Activated T-helper 1 cell treated with anti-CD3 and anti-CD28 coated beads, Interleukin-2, amount 50 U/mL, for 16 hours (primary cell): ENCODE measurements at places on chromosomes 12 and 14.

- no peak for DNase-seq
Observed at GRCh38 chr14:101004176-101004575, 100.7 kb upstream of the RTL1 start.

DNA sequence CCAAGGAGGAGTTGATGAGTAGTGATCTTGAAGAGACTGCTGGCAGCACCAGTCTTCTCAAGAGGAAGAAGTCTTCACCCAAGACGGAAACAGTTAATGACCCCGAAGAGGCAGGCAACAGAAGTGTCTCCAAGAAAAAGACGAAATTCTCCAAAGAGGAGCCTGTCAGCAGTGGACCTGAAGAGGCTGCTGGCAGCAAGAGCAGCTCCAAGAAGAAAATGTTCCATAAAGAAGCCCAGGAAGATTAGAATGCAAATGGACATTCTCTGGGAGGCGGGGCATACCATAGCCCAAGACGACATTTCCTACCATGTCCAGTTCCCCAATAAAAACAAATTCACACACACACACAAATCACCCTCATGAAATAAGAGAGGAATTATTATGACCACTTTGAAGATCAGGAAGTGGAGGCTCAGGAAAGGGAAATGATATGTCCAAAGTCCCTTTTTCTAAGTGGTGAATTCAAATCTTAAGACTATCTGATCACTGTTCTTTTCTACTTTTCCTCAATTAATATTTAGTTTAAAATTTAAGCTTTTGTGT, 131.8 kb downstream of the PAWR start:
- no peak for DNase-seq

DNA sequence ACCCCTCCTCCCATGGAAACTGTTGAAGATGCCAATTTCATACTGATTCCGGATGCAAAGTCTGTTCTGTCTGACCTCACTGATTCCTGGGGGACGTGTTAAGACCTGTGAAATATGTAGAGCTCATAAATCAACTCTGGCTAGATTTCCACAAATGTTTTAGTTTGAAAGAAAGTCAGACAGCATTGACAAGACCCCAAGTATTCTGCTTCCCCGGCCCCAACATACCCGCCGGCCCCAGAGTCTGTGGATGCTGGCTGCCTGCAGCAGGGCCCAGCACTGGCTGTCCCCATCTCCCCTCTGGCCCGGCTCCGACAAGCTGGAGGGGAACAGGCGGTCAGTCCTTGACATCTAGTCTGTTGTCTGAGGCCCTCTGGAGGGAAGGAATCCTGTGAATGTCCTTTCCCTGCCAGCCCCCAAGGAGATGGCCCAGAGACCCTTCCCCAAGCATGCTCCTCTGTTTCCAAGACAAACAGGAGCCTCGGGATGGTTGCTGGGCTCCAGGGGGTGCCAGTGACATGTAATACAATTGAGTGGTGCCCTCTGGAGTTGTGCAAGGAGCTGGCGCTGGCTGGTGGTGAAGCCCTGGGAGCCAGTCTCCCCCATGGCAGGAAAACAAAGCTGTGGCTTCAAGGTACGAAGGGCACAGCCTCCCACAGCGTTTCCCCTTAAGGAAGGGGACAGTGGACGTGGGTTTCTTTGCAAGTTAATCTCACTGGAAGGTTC, 22.3 kb downstream of the FBLN5 start:
- no peak for DNase-seq

- no peak for DNase-seq
Observed at GRCh38 chr14:90522571-90523191, 125.9 kb downstream of the CALM1 start.

GRCh38 chr12:132085291-132085635, 58.9 kb downstream of the DDX51 start:
- no peak for DNase-seq

DNA sequence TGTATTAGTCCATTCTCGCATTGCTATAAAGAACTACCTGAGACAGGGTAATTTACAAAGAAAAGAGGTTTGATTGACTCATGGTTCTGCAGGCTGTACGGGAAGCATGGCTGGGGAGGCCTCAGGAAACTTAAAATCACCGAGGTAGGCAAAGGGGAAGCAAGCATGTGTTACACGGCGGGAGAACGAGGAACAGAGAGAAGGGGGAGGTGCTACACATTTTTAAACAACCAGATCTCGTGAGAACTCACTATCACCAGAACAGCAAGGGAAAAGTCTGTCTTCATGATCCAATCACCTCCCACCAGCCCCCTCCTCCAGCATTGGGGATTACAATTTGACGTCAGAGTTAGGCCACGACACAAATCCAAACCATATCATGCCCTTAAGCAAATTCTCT, 13.3 kb upstream of the MAX start:
- DNase-seq = no peak

DNA sequence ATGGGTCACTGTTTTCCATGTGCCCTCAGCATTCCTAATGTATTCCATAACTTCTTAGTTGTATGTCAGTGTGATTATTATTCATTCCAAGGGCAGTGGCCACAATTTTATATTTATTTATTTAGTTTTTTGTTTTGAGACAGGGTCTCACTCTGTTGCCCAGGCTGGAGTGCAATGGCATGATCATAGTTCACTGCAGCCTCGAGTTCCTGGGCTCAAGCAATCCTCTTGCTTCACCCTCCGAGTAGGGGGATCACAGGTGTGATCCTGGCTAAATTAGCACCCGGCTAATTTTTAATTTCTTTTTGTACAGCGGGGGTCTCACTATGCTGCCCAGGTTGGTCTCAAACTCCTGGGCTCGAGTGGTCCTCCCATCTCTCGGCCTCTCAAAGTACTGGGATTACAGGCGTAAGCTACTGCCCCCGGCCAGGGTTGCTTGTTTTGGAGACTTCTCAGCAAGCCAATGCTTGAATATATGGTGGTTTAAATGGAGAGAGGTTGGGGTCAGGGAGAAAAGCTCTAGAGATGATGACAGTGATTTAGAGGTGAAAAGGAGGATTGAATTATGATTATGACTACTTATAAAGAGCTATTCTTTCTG, 7.6 kb downstream of the GPRC5A start:
- DNase-seq = no peak

GRCh38 chr12:106288494-106289195, 13.9 kb upstream of the TCP11L2 start:
- no peak for DNase-seq

- no peak for DNase-seq
Observed at GRCh38 chr12:5026342-5026938, 17.2 kb upstream of the KCNA5 start.

DNA sequence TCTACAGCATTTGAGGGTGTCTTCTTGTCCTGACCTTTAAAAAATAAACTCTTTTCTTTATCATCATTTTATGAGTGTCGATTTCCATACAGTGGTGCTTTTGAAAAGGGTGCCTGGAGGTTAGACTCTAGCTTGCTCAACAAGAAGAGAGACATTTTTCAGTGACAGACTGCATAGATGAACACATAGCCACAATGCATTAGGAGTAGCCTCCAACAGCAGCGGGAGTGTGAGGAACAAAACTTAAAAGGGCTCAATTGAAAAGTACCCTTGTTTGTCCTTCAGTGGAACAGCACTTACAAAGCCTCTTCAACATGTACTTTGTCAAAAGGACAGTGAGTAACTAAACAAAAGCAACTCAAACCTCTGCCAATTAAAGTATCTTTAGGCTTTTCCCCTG, 119.3 kb downstream of the SOX5 start:
- DNase-seq = no peak

DNA sequence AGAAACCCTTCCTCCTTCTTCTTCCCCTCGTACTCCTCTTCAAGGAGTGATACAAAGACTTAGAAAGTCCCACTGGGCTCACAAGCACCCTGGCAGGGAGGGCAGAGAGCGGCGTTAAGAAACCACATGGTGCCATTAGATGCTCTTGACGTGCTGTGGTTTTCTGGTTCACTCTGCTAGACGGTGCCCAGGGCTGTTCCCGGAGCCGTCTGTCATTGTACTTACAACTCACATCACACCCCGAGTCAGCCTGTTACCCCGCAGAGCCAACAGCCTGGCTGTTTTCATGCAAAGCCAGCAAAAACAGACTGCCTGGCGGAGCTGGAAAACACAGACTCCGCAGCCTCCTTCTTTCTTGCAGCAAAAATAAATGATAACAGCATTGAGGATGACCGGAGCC, 232.6 kb upstream of the TBX3 start:
- no peak for DNase-seq

- DNase-seq = no peak
Observed at GRCh38 chr14:99201351-99202073, 70.5 kb downstream of the BCL11B start.

GRCh38 chr14:80172375-80173051, 38.8 kb downstream of the DIO2 start:
- no peak for DNase-seq

DNA sequence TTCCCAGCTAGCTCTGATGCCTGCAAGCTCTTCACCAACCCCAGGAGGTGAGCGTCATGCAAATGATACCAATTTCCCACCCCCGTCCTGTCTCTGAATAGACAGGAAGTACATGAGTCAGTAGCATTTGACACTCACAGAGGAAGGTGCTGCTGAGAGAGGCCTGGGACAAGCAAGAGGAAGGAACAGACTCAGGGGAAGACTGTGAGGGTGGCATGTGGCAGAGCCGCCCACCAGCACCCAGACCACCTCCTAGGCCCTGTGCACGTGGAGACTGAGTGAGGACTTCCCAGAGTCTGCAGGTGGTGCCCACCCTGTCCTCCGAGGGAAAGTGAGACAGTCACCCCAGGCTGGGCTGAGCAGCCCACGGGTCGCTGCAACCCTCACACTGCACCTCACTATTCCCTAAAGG, 199.5 kb upstream of the SFSWAP start:
- no peak for DNase-seq

DNA sequence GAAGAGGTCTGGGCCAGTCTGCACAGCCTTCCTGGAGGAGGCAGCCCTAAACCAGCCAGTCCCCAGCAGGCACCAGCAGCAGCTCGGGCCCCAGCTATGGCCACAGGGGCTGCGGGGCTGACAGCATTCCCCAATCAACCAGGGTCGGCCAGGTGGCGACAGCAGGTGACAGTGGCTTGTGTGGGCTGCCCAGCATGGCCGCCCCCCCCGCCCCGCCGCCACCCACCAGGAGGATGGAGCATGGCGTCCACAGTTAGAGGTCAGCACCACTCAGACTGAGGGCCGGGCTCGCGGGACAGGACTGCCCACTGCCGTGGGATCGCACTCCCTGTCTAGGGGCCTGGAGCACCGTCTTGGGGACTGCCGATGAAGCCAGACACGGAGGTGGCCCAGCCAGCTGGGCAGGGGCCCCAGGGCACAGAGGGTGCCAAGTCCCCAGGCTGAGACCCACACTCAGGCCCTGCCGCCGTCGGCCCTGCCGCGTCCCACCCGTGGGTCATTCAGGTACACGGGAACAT, 15.0 kb downstream of the AKT1 start:
- DNase-seq = no peak

DNA sequence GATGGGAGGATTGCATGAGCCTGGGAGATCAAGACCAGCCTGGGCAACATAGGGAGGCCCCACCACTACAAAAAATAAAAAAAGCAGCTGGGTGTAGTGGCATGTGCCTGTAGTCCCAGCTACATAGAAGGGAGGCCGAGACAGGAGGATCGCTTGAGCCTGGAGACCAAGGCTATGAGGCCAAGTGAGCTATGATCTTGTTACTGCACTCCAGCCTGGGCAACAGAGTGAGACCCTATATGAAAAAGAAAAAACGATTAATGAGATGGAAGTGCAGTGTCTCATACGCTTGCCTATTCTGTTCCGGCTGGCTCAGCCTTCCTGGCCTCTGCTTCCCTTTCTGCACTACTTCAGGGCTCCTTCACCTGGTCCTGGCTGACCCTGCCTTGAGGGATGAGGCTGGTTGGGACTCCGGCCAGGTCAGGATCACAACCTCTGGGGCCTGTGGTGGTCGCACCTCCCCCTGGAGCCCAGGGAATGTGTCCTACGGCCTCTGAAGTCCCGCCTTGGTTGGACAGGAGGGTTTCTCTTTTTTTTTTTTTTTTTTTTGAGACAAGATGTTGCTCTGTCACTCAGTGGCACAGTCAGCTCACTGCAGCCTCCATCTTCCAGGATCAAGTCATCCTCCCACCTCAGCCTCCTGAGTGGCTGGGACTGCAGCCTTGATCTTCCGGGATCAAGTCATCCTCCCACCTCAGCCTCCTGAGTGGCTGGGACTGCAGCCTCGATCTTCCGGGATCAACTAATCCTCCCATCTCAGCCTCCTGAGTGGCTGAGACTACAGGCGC, 10.7 kb downstream of the TEDC1 start:
- DNase-seq = no peak

- no peak for DNase-seq
Observed at GRCh38 chr14:101588990-101589389, 27.7 kb downstream of the DIO3 start.

GRCh38 chr12:81958406-81958805, 199.3 kb upstream of the PPFIA2 start:
- DNase-seq = no peak

GRCh38 chr12:6316921-6317692, 6.6 kb downstream of the PLEKHG6 start:
- no peak for DNase-seq

- no peak for DNase-seq
Observed at GRCh38 chr12:80032946-80033345, 66.4 kb upstream of the OTOGL start.

DNA sequence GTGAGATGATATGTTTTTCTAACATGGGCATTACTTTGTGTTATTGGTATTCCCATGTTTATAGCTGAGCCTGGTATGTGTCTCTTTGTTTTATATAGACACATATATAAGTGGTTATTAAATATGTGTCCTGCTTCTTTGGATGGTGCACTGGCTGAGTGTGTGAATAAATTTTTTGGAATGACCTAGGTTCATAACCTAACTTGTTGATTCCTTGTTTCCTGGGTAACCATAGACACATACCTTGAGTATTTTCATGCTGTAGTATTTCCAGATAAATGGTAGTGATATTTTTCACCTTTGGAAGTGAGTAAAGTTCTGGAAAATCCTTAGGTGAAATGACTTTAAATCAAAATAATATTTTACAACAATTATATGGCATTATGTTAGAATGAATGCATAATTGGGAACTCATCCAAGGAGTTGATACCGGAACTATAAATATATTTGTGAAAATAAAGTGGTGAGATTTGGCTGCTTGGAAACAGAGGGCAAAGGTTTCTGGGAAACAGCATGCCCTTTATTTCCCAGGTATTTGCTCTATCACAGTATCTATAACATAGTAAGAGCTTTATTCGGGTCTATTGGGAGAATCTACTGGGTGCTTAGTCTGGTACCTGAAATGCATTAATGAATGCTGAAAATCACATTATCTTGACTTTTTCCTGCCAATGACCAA, 64.3 kb upstream of the REP15 start:
- no peak for DNase-seq

- no peak for DNase-seq
Observed at GRCh38 chr12:125245581-125246557, 180.6 kb downstream of the AACS start.

GRCh38 chr12:94710933-94711332, 60.6 kb upstream of the TMCC3 start:
- no peak for DNase-seq

DNA sequence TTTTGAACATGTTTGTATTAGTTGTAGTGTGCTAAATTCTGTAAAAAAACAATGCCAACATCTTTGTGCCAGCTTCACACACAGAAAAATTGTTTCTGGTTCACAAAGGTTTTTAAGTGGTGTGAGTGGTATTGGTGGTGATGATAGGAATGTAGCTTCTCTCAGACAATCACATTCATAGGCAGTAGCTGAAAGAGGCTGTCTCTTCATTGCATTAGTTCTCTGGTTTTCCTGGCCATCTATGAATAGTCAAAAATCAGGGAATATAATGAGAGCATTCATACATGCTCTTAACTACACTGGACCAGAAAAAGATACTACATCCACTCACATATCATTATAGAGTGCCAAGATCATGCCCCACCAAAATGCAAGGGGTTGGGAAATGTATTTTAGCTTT, 433.5 kb downstream of the FLRT2 start:
- no peak for DNase-seq

GRCh38 chr12:71186571-71187288, 28.9 kb upstream of the TSPAN8 start:
- no peak for DNase-seq
